ENCODE measurements at places on chromosomes 3 and 15.

GRCh38 chr3:51930439-51930838 is 11.3 kb downstream of the RRP9 start:
- DNase-seq = no peak

- no peak for DNase-seq
Measured at GRCh38 chr3:72265256-72266015, 480.5 kb upstream of the PROK2 start.

DNA sequence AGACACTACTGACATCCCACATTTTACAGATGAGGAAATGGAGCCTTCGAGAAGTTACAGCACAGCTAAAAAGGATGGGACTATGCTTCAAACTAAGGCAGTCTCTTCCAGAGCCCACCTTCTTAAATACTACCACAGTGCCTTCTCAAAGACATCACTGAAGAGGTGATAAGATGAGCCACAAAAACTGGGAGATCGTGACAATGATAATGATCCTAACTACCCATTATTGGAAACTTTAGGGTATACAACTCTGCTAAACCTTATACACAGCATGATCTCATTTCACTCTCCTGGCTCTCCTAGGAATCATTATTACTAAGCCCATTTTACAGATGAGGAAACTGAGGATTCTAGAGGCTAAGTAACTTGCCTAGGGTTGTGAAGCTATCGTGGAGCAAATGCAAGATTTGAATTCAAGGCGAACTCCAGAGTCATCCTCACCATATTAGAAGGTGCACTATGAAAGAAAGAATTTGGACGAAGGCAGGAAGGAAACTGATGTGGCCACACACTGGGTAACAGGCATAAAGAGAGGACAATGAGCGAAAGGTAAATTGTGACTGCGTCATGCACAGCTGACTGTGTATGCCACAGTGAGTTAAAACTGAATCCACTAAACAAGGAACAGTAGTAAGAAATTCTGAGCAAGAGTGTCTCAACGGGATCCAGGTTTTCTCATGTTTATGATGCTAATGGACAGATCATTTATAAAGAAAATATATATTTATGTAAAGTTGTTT is 55.4 kb downstream of the SUCLG2 start:
- no peak for DNase-seq

- no peak for DNase-seq
Measured at GRCh38 chr3:60219501-60219900, 1031.8 kb downstream of the FHIT start.

GRCh38 chr3:175224051-175224450 is 364.9 kb downstream of the NAALADL2 start:
- DNase-seq = no peak

DNA sequence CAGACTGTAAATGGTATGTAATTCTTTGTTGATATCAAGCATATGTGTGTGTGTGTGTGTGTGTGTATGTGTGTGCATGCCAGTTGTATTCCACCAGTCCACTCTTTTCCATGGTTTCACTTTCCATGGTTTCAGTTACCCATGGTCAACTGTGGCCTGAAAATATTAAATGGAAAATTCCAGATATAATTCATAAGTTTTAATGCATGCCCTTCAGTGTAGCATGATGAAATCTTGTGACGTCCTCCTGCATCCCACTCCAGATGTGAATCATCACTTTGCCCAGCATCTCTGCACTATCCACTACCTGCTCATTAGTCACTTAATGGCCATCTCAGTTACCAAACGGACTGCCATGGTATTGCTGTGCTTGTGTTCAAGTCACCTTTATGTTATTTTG is 215.9 kb downstream of the GBE1 start:
- DNase-seq = no peak

Data from H9 (cell line).